Activated CD4-positive, CD25-positive, alpha-beta regulatory T cell treated with anti-CD3 and anti-CD28 coated beads, Interleukin-2, amount 50 U/mL, for 72 hours (primary cell): ENCODE measurements at places on chromosomes 4 and X.

GRCh38 chrX:149512225-149512885 lies 7.2 kb upstream of the IDS start:
- DNase-seq, result no peak

GRCh38 chr4:150243932-150244331 lies 165.7 kb downstream of the DCLK2 start:
- no peak for DNase-seq

GRCh38 chr4:86055898-86056297 lies 304.0 kb downstream of the MAPK10 start:
- DNase-seq, result no peak

- no peak for DNase-seq
Observed at GRCh38 chr4:184850431-184851199, 24.8 kb upstream of the ACSL1 start.

DNA sequence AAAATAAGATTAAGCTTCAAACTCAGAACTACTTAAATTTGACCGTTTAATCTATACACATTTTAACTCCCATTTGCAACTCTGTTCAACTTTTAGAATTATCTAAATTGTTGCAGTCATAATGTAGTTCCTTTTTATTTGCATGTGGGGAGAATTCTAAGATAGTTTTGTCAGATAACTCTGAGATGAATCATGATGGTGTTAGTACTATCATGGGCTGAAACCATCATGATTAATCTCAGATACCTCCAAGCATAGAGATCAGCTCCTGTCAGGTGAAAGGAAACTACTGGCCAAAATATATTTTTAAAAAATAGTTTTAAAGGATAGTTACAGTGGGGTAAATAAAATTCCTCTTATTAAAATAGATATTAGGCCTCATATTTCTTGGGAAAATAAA lies 39.0 kb downstream of the FBXO8 start:
- DNase-seq, result no peak

- no peak for DNase-seq
Observed at GRCh38 chr4:153676486-153676885, 7.6 kb upstream of the TLR2 start.

GRCh38 chrX:36898301-36898700 lies 109.9 kb upstream of the FAM47C start:
- no peak for DNase-seq

DNA sequence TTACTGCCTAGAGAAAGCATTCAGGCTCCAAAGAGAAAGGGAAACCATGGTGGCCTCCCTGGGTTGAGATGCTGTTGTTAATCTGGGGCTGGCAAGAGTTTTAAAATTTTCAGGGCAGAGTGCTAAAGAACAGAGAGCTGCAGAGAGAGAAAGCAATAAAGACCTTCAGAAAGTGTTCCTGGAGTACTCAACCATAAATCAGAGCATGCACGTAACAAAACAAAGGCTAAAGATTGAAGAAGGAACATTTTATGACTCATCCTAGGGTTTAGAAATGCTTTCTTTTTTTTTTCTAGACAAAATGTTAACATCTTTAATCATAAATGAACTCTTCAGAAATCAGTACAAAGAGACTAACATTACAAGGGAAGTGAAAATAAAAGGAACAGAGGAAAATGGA lies 562.3 kb upstream of the NDST4 start:
- DNase-seq, result no peak

- DNase-seq, result no peak
Observed at GRCh38 chrX:71994601-71995000, 84.0 kb downstream of the NHSL2 start.

DNA sequence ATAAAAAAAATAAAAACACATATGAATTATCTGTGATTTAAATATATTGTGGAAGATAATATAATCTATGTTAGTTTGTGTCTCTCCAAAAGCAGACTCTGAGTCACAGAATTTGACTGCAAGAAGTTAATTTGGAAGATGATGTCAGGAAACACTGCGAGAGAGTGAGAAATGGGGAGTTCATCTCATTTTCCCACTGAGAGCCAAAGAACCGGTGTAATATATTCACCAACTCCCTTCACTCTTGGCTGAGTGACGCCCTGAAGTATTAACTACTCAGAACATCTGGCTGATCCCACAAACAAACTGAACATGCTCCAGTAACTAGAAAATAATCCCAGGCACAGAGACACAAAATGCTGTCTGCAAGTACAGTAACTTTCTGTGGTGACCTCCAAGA lies 345.8 kb upstream of the SPANXN1 start:
- no peak for DNase-seq

- no peak for DNase-seq
Observed at GRCh38 chr4:183140911-183141320, 41.9 kb downstream of the WWC2 start.

DNA sequence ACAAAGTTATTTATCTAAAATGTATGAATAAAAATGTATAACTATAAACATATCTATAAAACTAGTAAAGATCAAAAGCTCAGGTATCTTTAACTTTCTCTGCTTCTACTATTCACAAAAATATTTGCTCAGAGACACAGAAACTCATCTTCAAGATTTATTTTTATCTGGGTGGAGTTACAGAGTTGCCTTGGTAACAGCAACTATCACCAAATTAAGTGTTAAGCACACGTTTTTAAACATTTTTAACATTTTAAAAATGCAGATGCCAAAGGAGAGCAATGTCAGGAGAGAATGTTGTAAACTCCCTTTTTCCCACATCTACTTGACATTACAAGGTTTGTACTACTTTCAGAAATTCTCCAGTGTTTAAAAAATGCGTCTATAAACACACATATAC lies 71.4 kb downstream of the SNCA start:
- DNase-seq, result no peak

- DNase-seq, result no peak
Observed at GRCh38 chr4:131632877-131633276, 1516.2 kb upstream of the PCDH10 start.

DNA sequence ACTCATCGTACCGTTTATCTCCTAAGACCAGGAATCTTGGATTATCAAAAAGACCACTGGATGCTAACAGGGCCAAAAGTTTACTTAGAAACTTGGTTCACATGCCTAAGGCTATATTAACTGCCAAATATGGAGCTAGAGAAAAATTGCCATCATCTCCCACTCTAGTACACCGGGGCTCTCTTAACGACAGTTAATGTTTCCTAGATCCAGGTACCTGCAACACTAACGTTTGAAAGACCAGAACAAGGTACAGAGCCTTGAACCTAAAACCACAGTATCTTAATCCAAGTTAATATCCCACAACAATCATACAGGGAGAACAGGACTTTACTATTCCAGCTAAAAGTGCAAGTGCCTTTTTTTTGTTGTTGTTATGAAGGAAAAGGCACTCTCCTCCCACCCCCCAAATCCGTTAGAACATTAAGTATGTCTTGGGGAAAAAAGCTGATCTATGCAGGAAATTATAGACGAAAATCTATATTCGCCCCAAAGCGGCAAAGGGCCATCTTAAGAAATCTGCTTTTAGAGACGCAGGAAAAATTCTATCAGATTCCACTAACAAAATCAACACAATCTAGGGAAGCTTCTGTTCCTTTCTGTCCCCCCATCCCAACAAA lies 1.3 kb downstream of the G3BP2 start:
- DNase-seq, result no peak
